Aorta (tissue), 5 donors: ENCODE measurements at places on chromosomes 2 and 18.

DNA sequence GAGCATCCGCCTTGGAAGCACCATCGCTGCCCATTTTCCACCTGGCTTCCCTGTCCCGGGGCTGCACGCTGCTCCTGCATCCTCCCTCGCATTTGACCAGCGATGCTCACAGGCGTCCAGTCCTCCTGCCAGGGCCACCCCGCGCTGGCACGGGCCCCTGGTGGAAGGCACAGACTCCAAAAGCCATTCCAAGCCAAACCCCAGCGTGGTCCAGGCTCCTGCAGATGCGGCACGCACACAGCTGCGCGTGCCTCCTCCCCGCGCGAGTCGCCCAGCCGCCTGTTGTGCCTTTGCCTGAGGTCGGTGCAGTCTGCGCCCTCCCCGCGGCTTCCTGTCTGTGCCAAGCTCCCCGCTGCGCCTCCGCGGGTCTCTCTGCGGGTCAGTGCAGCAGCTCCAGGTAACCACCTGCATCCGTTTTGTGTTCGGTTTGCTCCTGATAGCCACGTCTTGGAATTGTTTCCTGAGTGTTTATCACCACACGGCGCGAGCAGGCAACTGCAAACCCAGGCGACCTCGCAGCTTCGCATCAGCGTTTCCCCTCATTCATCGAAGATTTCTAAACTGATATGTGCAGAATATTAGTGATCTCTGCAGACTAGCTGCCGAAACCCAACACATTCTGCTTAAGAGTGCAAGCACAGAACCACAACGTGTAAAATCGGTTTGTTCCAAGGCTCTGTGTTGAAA is 65.2 kb upstream of the SALL3 start:
- peak; percentile 62 for DNase-seq

GRCh38 chr18:261398-262073 is 6.3 kb downstream of the THOC1 start:
- DNase-seq = no peak

GRCh38 chr2:50746526-50746925 is 285.4 kb downstream of the NRXN1 start:
- no peak for DNase-seq

GRCh38 chr18:59143441-59143840 is 3.8 kb downstream of the SEC11C start:
- DNase-seq = no peak

- no peak for DNase-seq
These were observed 59.2 kb upstream of the KLF7 start for GRCh38 chr2:207224791-207225482.

- DNase-seq = no peak
These were observed 360.3 kb downstream of the LRP1B start for GRCh38 chr2:141770530-141770929.

DNA sequence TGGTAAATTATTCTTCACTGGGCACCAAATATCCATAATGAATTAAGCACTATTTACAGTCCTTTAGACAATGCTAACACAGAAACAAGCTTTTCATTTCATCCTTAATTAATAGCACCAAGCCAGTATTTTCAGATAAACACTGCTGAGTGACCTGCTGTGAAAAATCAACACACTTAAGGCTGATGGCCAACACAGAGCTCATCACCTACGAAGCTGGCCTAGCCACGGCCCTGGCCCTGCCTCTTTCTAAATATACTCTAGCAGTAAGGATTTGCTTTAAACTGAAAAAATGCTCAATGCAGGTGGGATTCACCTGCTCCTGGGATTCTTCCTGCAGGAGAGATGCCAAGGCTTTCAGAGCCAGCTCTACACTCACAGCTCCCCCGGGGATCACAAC is 18.4 kb downstream of the CYB5A start:
- no peak for DNase-seq

- peak; percentile 63 for DNase-seq
These were observed 66.7 kb downstream of the PDE1A start for GRCh38 chr2:182359990-182360662.

DNA sequence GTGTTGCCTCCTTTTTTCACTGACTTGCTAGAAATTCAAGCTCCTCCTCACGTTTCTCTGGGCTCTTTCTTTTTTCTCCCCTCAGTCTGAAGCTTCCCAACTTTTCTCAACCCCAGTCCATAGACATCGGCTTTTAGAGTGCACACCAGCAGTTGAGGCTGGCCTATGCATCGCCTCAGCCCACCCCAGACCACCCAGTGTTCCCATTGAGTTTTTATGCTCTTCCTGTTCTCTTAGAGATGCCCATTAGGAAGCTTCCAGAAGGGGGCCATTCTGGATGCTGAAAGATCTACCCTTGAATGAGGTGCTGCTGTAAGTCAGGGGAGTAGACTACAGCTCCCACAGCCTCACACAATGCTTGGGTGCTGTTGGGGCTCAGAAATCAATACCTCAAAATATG is 12.0 kb upstream of the GYPC start:
- DNase-seq = no peak

DNA sequence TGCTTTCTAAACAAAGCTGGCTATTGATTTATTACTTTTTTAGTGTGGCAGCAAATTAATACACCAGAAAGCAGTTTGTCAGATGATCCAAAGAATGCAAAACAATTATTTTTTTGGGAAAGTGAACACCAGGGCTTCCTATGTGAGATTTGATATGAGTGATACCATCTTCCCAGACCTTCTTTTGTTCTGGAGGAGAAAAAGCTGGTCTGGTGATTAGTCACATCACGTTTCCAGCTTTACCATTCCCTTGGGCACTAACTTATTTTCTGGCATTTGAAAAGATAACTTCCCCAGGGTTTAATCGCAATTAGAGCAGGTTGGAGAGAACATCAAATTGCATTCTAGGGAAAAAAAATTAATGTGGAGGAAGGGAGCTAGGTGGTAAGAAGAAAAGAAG is 182.9 kb upstream of the TANK start:
- no peak for DNase-seq

DNA sequence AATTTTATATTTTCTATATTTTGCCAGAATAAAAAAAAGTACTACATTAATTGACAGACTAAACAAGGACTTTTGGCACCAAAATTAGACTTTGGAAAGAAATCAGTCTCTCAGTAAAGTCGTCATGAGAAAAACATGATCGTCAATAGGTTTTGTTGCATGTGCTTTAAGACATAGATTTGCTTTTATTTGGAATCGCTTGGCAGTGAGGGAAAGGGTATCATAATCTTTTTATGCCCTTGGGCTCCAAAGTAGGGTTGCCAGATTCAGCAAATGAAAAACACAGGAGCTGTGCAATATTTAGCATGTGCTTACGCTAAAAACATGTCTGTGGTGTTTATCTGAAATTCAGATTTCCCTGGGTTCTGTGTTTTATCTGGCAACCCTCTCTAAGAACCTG is 177.6 kb downstream of the LAMA1 start:
- no peak for DNase-seq

DNA sequence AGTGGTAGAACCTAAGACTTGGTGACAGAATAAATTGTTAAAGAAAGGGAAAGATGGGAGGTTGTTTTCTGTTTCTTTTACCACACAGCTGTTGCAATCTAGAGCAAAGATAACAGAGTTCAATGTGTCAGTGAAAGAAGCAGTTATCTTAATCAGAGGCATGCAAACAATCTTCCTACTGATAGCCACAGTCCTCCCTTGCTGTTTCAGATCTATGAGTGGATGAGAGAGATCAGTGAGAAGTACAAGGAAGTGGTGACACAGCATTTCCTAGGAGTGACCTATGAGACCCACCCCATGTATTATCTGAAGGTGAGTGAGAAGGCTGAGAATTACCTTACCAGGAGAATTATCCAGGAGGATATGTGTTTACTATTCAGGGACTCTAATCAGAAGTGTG is 15.9 kb downstream of the CPO start:
- no peak for DNase-seq

DNA sequence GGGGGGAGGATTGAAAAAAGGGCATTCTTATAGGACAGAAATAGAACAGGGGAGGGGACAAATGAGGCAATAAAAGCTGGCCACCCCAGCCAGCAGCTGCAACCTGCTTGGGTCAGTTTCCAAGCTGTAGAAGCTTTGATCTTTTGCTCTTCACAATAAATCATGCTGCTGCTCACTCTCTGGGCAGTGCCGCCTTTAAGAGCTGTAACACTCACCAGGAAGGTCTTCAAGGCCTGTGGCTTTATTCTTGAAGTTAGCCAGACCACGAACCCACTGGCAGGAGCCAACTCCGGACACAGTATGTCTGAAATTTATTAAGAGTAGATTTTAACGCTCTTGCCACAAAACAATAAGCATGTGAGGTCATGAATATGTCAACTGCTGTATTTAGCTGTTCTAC is 649.9 kb upstream of the RAB6C start:
- no peak for DNase-seq

- no peak for DNase-seq
These were observed 34.3 kb downstream of the CCDC68 start for GRCh38 chr18:54924948-54925347.

DNA sequence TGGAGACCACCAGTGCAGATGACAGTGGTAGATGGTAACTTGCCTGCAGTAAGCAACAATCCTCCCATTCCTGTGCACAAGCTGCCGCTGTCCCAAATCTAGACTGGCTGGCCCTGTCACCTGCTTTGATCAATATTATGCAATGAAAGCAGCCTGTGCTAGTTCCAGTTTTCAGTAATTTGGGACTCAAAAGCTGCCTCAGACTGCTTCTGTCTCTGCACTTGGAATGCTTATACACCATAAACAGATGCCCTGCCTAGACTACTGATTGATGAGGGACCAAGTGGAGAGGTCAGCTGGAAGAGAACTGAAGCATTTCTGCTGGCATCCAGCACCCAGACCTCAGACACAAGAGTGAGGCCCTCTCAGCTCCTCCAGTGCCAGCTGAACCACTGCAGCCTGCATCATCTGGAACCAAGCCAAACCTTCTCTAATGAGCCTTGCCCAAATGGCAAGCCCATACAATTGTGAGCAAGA is 24.9 kb downstream of the CCBE1 start:
- no peak for DNase-seq

DNA sequence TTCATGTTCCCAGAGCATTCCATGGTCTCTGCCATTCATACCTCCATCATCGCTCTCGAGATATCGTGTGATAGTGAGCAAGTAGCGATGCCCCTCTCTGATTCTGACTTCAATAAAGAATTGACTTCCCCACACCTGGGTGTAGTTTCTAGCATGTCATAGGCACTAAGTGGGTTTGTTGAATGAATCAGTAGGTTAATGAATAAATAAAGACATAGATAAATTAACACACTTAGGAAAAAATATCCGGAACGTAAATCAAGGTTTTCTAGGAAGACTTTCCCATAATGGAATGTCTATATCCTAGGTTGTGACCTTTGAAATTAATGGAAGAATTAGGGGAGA is 159.1 kb downstream of the DOCK10 start:
- DNase-seq = no peak

DNA sequence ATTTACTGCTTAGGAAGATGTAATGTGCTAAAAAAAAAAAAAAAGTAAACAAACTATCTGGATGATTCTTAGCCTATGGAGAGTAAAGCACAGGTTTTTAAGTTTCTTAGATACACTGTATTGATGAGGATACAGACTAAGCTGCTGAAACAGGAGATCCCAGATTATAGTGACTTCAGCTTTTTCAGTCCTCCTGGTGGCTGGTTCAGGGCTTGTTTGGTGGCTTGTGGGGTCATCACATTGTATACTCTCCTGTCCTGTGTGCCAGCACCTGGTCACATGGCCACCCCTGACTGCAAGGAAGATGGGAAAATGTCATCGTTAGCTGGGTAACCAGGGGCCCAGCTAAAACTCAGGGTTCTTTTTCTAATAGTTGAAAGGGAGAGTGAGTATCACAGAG is 31.4 kb downstream of the RAB31 start:
- DNase-seq = no peak

DNA sequence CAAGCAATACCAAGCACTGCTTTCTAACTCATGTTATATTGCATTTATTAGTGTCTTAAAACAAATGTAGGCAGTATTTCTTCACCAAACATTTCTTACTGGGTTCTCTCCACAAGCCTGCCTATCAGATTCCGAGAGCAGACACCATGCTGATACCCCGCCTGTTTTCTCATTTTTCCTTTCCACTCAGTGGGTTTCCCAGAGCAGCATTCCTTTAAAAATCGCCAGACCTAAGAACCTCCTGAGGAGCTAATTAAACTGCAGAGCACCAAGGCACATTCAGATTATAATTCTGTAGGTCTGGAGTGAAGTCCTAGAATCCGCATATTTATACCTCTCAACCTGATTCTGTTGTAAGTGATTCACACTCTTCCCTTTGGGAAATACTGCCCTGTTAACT is 405.6 kb downstream of the TNS1 start:
- DNase-seq = no peak

- no peak for DNase-seq
These were observed 265.3 kb upstream of the TCF4 start for GRCh38 chr18:55853268-55853667.

- no peak for DNase-seq
These were observed 103.8 kb upstream of the CDC42EP3 start for GRCh38 chr2:37774976-37775907.

GRCh38 chr2:126675637-126676036 is 19.7 kb downstream of the GYPC start:
- DNase-seq = no peak

GRCh38 chr2:203650860-203651613 is 55.4 kb upstream of the CD28 start:
- DNase-seq = no peak

DNA sequence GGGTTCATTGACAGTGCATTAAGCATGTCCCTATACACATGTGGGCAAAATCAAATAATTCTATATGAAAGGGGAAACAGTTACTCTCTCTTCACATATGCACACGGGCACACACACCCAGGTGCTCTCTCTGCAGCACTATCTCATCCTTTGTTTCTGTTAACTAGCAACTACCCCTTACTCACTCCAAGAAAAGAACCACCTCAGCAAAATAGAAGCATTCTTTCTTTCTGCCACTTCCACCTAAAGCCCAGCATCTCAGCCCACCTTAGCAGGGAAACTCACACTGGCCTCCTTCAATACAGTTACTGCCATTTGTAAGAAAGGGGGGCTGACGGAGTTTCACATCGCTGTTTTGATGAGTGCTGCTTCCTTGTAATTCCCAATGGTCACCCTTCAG is 216.3 kb upstream of the ID2 start:
- no peak for DNase-seq

- no peak for DNase-seq
These were observed 410 bp upstream of the TGIF1 start for GRCh38 chr18:3449512-3450011.

DNA sequence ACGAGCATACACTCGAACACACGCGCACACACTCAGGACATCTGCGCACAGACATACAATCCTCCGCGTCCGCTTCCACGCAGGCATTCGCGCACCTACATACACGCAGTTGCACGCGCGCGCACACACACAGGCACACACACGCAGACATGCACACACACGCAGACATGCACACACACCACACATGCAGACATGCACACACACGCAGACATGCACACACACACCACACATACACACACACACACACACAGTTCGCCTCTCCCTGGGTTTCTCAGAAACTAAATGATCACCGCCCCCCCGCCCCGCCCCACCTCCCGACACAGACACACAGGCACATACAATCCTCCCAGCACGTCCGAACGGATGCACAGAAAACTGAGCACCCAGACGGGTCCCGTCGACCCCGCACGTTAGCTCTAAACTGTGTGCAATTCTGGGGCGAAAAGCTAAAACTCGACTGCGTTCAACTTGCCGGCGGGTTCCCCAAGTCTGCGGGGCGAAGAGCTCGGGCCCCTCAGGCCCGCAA is 1.0 kb downstream of the EPHA4 start:
- peak; percentile 46 for DNase-seq
